Progenitor cell of endocrine pancreas (in vitro differentiated cells): ENCODE measurements at places on chromosomes 5 and 9.

DNA sequence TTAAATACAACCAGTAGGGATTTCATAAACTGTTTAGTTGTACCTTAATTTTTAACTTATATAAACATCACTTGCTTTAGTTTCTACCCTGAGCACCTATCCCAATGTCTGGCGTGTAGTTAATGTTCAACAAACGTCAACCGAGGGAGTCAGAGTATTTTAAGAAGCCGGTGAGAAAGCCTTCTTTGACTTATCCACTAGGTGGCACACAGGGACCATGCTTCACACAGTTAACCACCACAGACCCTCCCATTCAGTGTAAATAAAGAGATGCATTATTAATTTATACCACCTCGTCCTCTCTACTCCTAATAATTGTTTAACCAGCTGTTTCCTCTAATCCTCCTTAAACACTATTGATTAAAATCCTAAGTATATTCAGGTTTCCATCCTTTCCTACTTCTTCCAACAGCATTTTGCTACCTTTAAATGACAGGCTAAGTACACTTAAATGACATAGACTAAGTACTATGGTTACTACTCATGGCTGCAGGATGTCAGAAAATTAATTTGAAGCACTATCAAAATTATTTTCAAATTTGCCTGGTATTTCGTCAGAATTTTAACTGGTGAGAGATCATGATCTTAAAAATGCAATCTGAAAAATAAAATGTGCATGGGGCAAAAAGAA is 2.3 kb downstream of the HAPLN1 start:
- DNase-seq, result no peak

DNA sequence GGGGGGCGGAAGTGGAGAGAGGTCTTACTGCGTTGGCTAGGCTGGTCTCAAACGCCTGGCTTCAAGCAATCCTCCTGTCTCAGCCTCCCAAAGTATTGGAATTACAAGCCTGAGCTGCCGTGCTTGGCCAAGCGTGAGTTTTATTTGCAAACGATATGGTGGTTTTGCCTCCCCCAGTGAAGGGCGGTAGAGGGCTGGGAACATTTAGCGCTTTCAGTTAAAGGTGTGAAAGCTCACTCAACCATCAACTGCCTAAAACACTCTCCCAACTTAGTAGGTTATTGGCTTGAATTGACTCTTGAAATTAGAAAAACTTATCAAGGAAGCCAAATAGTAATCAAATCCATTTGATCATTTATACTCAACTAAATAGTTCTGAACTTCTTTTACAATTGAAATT is 156.3 kb downstream of the ESM1 start:
- DNase-seq, result no peak

- no peak for DNase-seq
These were observed 16.0 kb downstream of the CEMIP2 start for GRCh38 chr9:71752352-71752751.

GRCh38 chr5:96687812-96688453 is 25.8 kb downstream of the CAST start:
- DNase-seq, result no peak

- no peak for DNase-seq
These were observed 424.0 kb downstream of the CDH18 start for GRCh38 chr5:19564036-19564435.

DNA sequence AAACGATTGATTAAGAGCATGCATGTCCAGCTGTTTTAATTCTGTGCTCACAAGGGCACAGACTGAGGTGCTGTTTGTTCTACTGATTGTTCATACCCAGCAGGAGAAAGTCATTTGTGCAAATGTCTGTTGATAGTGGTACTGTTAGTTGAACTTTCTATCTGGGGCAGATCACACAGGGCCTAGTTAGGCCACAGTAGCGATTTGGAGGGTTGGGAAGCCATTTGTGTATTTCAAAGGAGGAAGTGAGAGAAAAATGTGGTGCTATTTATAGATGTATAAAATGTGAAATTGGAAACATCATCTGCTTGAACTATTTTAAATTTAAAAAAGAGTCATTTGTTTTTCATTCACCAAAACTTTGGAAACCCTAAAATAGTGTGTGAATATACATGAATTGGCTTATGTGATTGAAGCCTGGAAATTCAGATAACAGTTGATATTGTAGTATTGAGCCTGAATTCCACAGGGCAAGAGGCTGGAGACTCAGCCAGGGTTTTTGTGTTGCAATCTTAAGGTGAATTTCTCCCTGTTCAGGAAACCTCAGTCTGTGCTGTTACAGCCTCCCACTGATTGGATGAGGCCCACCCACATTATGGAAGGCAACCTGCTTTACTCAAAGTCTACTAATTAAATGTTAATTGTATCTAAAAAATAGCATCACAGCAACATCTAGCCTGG is 162.0 kb upstream of the CDKN2B start:
- no peak for DNase-seq

DNA sequence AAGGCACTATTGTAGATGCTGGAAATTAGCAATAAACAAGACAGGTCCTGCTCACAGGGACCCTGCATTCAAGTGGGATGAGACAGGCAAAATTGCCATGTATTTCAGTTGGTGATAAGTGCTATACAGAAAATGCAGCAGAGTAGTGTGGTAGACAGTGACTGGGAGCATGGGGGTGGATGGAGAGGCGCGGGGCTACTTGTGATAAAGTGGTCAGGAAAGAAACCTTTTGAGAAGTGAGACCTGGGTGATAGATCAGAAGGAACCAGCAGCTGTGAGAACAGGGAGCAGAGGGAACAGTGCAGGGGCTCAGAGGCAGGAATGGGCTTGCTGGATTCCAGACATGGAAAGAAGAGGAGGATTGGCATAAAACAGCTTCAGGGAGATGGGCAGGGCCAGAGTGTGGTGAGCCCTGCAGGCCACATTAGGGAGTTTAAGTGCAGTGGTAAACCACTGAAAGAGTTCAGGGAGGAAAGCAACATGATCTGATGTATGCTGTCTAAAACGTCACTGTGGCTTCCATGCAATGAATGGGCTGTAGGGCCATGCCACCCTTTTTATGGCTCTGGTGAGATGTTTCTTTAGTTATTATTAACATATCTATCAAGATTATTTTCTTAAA is 7.3 kb downstream of the CRHBP start:
- DNase-seq, result no peak

DNA sequence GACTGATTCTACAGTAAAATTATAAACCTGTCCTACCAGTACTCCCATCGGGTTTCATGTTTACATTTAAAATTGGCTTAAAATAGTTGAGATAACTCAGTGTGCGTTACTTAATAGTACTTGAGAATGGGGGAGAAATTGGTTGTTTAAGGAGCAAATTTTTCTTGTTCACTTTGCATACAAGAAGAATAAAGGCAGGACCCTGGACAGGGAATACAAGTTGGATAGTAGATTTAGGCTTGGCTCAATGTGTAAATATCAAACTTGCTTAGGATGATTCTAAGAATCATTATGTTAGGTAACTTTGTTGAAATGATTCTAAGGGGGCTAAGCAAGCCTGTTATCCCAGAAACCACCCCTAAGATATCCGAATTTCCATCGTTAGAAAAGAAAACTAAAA is 448.4 kb upstream of the TLE4 start:
- no peak for DNase-seq

DNA sequence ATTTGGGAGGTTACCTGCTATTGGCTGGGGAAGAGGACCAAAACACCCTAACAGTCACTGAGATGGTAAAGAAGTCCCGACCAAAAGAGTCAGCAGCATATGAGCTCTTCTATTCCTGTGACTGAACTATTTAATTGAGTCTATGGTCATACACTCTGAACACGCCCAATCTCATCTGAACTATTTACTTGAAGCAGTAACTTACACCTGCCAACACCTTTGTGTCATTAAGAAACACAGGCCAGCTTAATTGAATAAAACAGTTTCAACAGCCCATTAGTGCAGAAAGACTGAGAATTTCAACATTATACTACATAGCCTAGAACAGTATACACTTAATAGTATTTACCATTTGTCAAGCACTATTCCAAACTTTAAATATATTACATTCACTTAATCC is 47.8 kb downstream of the NR6A1 start:
- no peak for DNase-seq

DNA sequence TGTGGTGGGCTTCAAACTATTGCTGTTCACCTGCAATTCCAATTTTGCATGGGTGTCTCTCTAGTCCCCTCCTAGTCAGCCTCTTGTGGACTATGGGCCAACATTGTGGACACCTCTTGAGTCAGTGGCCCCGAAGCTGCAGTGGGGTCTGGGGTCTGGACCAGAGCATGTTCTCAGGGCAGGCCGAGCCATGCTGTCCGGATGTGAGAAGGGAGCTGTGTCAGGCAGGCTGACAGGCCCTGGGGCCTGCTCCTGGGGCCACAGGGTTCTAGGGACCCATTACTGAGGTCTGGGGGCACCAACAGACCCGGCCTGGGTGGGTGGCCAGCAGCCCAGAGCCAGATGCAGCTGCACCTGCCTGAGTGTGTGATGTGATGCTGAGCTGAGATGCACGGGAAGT is 16.5 kb upstream of the IRX4 start:
- DNase-seq, result no peak

- DNase-seq, result no peak
These were observed 36.8 kb downstream of the SAXO1 start for GRCh38 chr9:18996211-18996610.

DNA sequence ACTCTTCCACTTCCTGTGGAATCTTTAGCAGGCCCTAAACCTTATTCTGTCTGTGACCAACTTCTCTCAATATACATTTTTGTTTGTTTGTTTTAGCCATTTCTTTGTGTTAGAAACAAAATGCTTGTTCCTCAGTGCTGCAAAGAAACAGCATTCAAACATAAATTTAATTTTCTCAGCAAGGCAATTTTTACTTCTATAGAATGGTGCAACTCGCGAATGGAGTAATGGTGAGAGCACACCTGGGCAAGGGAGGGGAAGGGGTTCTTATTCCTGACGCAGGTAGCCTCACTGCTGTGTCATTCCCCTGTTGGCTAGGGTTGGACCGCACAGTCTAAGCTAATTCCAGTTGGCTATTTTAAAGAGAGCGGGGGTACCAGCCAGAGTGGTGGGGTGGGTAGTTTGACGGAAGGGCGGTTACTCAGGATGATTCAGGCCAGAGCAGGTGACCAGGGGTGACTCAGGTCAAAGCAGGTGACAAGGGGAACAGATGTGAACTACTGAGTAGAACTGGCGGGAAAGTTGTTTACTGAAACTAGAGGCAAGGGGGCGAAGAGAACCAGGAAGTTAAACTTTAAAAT is 21.4 kb downstream of the ZNF169 start:
- no peak for DNase-seq

DNA sequence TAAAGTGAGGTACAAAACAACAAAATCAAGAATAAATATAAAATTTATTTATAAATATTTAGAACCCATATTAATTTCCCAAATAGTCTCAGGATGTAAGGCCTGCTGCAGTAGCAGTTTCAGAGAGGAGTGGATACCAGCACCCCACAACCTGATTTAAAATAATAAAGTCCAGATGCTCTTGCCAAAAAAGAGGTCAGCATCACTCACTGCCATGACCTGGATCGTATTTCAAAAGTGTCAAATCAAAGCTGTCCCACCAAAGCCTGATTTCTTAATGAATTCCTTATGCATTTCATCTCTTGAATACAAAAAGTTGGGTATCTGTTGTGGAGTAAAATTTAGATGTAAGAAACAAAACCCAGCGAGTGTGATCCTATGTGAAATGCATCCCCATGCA is 58.0 kb upstream of the ROR2 start:
- DNase-seq, result no peak

- DNase-seq, result no peak
These were observed 376.2 kb upstream of the WWC1 start for GRCh38 chr5:167915237-167915636.
